ENCODE measurements at places on chromosomes 16 and 17.

- DNase-seq: no peak
Measured at GRCh38 chr17:27491713-27492190, 35.5 kb downstream of the KSR1 start.

- DNase-seq: no peak
Measured at GRCh38 chr16:13885700-13886099, 34.3 kb upstream of the ERCC4 start.

GRCh38 chr16:79089735-79090284 is 510.7 kb downstream of the MAF start:
- DNase-seq: peak; percentile 67

DNA sequence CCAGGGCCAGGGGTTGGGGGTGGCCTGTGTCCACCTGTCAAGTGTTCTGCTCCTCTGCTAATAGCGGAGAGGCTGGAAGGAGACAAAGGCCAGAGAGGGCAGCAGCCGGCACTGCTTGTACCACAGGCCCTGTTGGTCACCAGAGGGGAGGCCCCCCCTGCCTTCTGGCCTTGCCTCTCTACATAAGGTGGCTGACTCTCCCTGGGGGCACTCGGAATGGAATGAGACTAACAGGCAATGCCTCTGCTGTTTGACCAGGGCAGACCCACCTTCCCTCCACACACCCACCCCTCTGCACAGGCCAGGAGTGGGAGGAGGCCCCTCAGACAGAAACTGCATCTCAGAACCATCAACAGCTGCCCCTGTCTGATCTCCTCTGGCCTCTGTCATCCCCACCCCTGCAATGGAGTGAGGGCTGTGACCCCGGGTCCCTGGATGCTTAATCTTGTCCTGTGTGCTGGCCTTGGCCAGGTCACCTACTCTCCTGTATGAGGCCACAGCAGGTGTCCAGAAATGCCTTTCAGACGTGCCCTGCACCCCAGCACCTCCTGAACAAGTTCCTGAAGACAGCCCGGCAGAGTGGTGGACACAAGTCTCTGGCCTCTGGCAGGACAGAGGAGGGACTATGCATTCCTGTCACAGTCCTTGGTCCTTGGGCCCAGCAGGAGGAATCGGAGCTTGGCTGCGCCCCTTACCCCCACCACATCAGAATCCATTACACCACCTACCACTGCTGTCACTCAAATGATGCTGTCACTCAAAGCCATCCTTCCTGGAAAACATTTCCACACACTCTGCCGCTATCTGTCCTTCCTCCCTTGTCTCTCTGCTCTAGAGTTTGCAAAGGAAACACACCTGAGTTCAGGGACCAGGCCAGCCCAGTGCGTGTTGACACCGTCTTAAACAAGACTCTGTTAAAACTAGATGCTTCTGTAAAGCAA is 107.5 kb upstream of the ZNF750 start:
- no peak for DNase-seq

DNA sequence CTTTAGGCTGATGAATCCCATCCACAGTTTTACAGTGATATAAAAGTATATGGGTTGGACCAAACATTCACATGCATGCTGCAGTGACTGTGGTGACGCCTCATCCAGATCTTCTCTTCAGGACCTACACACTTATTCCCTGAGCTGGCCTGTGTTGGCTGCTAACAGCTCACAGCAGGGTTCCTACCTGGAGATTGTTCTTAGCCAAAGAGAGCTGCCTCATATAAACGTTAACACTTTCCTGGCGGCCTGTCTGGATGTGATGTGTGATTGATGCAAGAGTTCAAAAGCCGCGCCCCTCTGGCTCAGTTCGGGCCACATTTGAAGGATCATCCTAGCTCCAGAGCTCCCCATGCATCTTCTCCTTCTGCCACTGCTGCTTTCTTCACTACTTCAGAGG is 93.0 kb upstream of the NETO2 start:
- DNase-seq: no peak

DNA sequence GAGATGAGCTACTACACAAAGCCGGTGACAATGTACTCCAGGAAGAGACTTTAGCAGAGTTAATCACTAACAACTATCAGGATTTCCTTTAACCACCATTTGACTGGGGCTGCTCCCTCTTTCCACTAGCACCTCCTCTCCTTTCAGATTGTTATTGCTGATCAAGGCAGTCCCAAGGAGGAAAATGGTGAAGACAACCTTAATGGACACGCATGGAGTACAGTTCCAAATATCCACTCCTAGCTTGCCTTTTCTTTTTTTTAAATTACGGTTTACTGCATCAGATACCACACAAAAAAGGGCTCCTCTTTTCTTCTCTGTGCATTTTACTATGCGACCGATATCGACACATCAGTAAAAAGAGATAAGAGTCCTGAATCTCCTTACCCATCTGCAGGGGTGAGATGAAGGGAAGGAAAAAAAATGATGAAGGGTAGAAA is 30.9 kb downstream of the FAM222B start:
- no peak for DNase-seq

Measured in stimulated activated CD4-positive, alpha-beta T cell treated with anti-CD3 and anti-CD28 coated beads, Interleukin-12 subunit alpha, Interleukin-12 subunit beta, amount 100 ng/mL, for 24 hours (primary cell).